Activated T-cell treated with anti-CD3 and anti-CD28 coated beads for 48 hours (primary cell): ENCODE measurements at places on chromosomes 5 and 9.
A peak's percentile ranks its signal among the peaks of the same experiment; 100 is the strongest.

DNA sequence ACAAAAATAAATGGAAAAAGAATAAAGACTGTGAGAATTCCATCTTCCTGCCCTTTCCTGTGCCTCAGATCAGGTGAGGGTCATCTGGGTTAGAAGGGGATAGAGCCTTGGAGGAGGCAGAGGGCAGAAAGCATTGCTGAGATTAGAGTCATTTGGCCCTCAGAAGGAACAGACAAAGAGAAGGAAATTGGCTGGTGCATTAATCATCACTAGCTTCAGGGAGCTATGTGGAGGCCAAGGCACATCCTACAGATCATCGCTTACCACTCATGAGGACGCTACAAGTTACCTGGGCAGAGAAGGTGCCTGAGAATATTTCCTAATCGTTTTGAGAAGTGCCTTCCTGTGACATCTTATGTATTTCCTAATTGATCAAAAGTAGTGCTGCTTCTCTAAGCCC is 74.5 kb downstream of the C7 start:
- no peak for DNase-seq

DNA sequence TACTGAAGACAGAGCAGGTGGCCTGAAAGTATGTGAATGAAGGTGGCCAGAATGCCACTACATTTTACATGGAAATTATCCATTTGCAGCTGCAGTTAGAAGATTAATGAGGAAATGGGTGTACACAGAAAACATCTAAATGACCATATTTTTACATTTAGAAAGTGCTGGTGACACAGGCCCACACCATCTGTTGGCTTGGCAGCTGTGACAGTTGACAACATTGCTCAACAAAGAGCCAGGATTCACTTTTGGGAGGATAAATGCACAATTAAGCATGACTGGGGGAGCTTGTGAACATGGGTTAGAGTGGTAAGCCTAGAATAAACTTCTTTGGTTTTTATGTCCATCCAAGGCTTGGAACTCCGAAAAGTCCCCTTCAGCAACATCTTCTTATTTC is 360.5 kb downstream of the KCTD16 start:
- DNase-seq: no peak

- peak; percentile 27 for DNase-seq
These were observed 18.5 kb upstream of the ERMP1 start for GRCh38 chr9:5851445-5851844.

- no peak for DNase-seq
These were observed 148.1 kb upstream of the MPDZ start for GRCh38 chr9:13427587-13427986.

DNA sequence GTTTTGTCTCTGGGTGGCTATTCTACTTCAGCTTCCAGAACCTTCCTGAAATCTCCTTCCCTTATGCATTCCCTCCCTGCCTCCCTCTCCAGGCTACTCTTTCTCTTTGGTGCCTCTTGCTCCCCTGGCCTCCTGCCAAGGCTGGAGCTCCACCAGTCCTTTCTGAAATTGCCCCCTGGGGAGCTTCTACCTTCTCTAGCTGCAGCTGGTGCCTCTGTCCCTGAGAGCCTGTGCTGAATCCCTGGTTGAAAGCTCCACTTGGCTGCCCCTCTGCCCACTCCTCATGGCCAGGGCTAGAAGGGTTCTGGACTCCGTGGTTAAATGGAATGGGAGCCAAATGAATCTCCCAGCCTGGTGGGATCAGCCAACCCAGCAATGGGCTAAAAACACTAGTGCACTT is 80.1 kb downstream of the COL15A1 start:
- DNase-seq: no peak

DNA sequence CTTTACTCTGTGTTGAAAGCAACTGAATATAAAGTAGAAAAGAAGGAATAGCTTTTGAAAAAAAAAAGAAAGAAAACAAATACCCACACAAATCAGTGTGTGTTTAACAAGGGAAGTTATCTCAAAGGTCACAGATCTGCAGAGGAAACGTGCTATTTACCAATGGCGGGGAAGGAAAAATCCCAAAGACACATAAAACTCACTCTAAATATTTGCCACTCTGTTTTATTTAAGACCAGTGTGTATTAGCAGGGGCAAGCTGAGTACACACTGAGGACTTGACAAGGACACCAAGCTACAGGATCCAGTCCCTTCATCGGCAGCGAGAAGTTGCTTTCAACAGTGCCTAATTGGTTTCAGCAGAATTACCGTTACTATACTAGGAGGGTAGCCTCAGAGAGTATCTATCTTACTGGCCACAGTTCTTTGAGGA is 252.5 kb downstream of the DEPDC1B start:
- no peak for DNase-seq

DNA sequence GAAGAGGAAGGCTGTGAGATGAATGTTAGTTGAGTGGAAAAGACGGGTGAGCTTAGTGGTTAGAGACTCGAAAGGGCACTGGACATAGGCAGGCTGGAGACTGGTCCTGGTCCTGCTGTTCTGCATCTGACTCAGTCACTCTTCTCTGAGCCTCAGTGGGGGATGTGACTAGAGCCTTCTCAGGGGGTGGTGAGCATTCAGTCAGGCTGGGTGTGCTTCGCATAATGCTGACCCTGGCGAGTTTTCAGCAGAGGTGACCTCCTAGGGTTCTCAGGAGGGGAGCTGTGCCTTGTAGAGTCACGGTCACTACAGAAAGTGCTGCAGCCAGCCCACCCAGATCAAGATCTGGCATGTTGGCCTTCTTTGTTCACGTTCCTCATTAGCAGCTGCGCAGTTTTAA is 44.3 kb downstream of the PRRC2B start:
- DNase-seq: no peak

DNA sequence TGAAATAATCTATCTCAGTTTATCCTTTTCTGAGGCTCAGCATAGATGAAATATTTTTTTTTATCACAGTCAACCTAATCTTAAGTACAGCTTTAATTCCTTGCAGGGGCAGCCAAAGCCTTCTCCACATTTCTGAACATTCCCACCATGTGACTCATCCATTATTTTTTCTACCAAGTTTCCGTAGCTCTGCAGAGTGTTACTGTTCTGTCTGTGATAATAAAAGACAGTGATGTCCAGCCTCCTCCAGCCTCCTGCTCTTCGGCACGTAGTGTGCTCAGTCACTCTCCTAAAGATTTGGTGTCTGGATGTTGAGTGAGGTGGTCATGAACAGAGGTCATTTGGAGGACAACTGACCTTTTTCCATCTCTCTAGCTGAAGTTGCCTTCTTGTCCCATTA is 338.1 kb upstream of the ADAMTS16 start:
- no peak for DNase-seq

DNA sequence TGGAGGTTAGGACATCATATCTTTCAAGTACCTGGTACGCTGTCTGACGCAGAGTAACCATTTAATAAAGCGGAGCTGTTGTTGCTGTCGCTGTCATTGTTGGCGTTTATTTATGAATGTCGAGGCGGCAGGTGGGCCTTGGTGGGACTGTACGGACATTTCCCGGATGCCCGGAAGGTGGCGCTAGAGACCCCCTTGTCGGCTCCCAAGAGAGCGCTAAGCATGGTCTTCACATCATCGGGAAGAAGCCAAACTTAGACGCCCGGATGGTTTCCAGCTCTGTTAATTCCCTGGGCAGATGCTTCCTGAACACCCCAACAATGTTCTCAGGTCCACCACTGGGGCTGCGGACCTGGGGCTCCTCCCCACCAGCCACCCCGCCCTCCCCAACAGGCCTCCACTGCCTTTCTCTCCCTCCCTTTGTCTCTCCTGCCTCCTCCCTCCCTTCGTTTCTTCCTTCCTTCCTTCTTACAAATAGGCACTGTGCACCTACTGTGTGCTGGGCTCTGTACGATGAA is 54.1 kb downstream of the DUSP1 start:
- DNase-seq: peak; percentile 74
